Stimulated activated CD4-positive, alpha-beta T cell treated with anti-CD3 and anti-CD28 coated beads, Interleukin-12 subunit alpha, Interleukin-12 subunit beta, amount 100 ng/mL, for 4 hours (primary cell): ENCODE measurements at places on chromosomes 13 and 19.

GRCh38 chr19:49165865-49166301 is 8.3 kb downstream of the TRPM4 start:
- DNase-seq = no peak

DNA sequence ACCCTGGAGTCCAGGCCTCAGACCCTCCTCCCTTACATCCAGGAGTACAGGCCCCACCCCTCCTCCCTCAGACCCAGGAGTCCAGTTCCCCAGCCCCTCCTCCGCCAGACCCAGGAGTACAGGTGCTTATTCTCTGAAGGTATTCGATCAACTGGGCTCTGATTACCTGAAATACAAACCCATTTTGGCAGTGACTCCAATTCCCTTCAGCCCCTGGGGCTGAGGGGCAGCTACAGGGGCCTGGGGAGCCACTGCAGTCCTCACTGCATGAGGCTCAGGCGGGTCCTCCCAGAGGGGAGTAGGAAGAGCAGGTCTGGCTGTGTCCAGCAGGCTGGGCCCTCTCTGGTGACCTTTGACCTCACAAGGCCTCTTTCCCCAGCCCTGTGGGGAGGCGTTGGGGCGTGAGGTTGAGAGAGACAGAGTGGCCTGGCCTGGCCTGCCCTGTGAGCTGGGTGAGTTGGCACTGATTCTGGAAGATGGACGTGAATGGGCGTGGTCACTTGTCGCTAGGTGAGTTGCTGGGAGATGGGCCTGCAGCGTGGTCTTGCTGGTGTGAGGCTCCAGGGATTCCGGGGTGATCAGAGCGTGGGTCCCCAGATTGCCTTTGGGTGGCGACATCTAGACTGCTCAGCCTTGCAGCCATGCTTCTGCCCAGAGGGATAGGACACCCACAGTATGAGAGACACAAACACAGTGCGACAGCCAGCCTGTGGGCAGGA is 3.1 kb downstream of the BCAT2 start:
- DNase-seq = no peak

GRCh38 chr19:46599716-46600373 is 1.3 kb upstream of the CALM3 start:
- DNase-seq = no peak

- no peak for DNase-seq
Observed at GRCh38 chr13:23744315-23744714, 144.9 kb downstream of the MIPEP start.

DNA sequence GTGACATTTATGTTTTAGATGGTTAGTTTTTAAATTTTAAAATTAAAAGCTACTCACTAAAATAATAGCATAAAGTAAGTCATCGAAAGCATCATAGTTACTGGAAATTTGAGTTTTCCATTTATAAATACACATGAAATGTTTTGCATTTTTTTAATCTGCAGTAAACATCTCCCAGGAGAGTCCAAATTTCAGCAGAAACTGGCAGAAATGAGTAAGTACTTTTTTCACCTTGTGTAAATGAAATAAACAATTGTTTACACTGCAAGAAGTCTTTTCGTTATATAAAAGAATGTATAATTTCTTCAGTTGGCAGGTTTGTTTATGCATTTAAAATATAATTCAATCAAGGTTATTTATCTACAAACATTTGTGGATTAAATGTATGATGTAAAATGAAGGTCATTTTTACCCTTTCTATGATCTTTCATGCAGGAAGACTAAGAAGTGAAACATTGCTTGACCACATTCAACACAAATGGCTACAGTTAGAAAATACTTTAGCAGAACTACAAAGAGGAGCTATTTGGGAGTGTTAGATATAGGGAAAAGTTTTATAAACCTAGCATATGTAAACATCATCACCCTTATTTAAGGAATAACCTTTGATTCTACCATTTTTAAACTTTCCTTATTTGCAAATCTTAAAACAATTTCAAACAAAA is 55.6 kb downstream of the RCBTB2 start:
- no peak for DNase-seq

- no peak for DNase-seq
Observed at GRCh38 chr13:79194727-79195126, 211.3 kb downstream of the RBM26 start.

GRCh38 chr19:10201176-10201575 is 6.4 kb upstream of the DNMT1 start:
- DNase-seq = no peak

DNA sequence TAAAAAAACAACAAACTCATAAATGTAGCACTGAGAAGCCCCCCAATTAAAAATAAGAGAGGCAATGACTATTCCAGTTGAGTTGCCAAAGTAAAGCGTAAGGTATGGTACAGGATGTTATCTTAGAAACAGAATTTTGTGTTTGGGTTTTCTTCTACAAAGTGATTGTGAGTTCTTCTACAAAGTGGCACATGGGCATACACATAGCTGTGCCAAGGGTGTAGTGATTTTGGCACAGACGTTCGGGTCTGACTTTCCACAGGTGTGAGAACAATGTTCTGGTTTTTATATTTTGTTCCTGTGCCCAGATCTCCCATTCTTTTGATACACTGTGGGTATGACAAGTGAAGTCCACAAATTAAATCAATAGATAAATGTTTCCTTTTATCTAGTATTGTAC is 190.1 kb upstream of the CSNK1A1L start:
- DNase-seq = no peak

DNA sequence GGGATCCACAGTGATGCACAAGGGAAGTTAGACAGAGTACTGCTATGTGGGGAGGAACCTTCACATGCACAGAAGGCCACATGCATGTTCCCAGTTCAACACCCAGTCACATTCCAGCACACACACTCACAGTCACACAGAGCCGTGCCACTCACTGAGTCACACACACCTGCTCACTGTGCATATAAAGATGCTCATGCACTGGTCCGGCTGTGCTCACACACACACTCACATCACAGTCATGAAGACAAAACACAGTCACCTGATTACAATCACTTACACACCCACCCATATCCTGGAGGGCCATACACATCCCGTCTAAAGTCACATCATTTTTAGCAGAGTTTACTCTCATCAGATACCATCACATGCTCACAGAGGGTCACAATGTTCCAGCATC is 478 bp downstream of the CLC start:
- no peak for DNase-seq

- DNase-seq = no peak
Observed at GRCh38 chr13:42173789-42174343, 98.1 kb upstream of the AKAP11 start.

GRCh38 chr19:37699057-37699456 is 20.5 kb downstream of the ZNF607 start:
- DNase-seq = no peak

GRCh38 chr13:21672287-21672680 is 1.4 kb downstream of the FGF9 start:
- no peak for DNase-seq
